ENCODE measurements at places on chromosomes 1 and 21.

- DNase-seq = no peak
Observed at GRCh38 chr1:70495370-70495769, 84.3 kb downstream of the CTH start.

GRCh38 chr1:186740324-186740723, 60.1 kb upstream of the PTGS2 start:
- DNase-seq = no peak

GRCh38 chr1:165426745-165427144, 18.2 kb downstream of the RXRG start:
- no peak for DNase-seq

DNA sequence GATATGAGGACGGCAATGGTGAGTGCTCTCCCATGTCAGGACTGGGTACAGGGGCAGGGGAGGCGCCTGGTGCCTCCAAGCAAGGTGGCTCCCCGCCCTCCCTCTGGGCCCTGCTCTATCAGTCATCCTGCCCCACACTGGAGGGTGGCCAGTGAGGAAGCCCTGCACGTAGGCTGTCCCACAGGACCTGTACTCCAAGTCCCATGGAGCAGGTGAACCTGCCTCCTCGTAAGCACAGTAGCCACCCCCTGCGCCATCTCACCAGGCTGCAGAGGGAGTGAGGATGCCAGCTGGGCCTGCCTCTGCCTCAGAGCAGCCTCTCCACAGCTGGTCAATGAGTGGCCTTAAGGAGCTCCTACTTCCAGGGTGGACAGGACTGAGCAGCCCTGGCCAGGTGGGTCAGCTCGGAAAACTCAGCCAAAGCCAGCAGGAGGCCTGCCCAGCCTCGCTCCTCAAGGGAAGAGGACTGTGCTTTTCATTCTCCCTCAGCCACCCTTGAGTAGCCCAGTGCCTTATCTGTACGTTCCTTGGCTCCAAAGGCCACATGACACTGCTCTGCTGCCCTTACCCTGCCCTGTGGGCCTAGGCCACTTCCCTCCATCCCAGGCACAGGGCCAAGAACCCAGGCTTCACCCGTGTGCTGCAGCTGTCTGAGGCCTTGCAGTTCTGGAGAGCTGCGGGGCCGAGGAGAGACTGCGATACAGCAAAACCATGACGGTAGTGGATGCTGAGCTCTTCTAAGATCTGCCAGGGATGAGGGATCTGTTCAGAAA, 39.6 kb downstream of the SLC45A1 start:
- no peak for DNase-seq

- no peak for DNase-seq
Observed at GRCh38 chr21:36966066-36966820, at the start of gene HLCS. Gene HLCS (minus strand): TSS chr21:36966669. CDS start chr21:36966638, 31 bp downstream.

- DNase-seq = no peak
Observed at GRCh38 chr21:10627316-10627863, 106.0 kb downstream of the TPTE start.

- no peak for DNase-seq
Observed at GRCh38 chr1:245409341-245410195, 254.8 kb downstream of the KIF26B start.

GRCh38 chr1:181793831-181794230, 267.7 kb downstream of the ZNF648 start:
- no peak for DNase-seq

DNA sequence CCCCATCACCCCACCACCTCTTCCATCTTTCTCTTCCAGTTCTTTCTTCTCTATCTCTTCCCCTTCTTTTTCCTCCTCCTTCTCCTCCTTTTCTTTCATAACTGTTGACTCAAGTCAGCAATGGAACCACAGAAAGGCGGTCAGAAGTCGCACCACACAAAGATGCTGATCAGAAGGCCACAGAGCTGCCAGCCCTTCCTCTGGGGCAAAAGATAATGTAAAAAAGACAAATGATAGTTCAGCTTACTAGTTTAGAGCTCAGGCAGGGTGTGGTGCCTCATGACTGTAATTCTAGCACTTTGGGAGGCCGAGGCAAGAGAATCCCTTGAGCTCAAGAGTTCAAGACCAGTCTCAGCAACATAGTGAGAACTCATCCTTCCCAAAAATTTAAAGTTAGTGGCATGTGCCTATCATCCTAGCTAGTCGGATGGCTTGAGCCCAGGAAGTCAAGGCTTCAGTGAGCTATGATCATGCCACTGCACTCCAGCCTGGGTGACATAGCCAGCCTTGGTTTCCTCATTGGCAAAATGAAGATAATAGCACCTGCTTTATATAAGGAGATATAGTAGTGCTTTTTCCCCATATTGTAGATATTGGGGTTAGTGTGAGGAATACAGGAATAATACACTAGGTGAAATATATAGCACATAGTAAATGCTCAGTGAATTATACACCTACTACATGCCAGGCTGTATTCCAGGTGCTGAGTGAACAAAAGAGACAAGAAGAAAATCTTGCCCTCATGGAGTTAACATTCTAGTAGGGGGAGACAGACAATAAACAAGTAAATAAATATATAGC, 12.5 kb upstream of the IGSF3 start:
- no peak for DNase-seq

GRCh38 chr1:244075247-244075722, 24.2 kb downstream of the ZBTB18 start:
- DNase-seq = no peak

GRCh38 chr1:62612770-62613169, 15.4 kb downstream of the ANGPTL3 start:
- DNase-seq = no peak

GRCh38 chr1:22763487-22764200, 53.0 kb downstream of the EPHB2 start:
- no peak for DNase-seq

DNA sequence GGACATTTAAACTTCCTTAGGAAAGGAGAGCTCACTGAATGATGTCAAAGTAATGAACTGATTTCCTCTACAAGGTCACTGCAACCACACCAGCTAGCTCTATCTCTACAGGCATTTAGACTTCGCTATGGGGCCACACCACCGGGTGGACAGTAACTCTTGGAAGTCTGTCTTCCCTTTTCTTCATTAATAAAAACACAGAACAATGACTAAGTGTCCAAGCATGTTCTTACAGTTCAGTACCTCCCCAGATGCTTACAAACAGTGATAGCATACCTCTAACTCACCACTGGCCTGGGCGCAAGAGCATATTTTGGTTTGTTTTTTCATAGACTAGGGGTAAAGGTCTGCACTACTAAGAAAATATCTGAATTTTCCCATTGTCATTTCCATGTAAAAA, 54.6 kb downstream of the SIM2 start:
- no peak for DNase-seq

- DNase-seq = no peak
Observed at GRCh38 chr1:22344329-22344630, 107.4 kb upstream of the ZBTB40 start.

- no peak for DNase-seq
Observed at GRCh38 chr1:178004926-178005391, 35.1 kb upstream of the SEC16B start.

DNA sequence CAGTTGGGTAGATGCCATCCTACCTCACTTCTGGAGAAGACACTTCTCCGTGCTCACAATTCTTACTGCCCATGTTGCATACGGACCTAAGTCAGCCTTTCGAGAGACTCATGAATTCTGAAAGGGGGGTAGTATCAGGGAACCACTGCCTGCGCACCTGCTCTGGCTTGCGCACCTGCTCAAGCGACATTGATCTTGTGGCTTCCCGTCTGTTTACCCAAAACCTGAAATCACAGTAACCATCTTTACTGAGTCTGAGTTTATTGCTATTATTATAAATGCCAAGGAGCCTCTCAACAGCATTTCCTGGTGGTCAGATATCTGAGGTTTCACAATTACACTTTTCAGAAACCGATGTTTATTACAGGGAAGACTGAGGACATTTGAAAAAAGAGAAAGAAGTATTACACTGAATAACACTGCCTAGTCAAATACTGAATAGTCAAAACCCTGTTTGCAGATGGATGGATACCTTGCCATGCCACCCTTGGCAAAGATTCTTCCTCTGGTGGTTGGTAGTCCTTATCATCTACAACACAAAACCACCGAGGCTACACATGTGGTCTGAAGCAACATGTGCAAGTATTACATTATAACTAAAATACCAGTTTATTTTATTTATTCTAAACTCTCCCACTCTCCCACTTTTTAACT, 208.7 kb downstream of the SIPA1L2 start:
- DNase-seq = no peak

GRCh38 chr1:172466795-172467407, 23.0 kb upstream of the PIGC start:
- DNase-seq = no peak

GRCh38 chr1:240415532-240415931, 196.4 kb downstream of the GREM2 start:
- DNase-seq = no peak

DNA sequence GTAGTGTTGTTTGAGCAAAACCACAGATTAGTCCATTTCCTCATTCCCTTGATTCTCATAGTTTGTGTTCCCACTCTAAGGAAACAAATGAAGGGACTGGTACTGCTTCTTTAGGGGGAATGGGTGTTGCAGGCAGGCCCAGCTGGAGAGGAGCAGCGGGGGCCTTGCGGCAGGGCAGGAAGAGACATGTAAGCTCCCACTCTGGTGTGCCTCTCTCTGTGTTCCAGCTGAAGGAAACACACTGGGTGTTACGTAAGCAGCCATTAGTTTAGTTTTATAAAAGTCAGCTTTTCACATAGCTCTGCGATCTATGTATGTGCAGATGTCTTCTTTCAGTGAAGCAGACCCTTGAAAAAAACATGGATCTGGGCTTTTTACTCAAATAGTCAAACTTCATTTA, 99.5 kb downstream of the CACHD1 start:
- no peak for DNase-seq

DNA sequence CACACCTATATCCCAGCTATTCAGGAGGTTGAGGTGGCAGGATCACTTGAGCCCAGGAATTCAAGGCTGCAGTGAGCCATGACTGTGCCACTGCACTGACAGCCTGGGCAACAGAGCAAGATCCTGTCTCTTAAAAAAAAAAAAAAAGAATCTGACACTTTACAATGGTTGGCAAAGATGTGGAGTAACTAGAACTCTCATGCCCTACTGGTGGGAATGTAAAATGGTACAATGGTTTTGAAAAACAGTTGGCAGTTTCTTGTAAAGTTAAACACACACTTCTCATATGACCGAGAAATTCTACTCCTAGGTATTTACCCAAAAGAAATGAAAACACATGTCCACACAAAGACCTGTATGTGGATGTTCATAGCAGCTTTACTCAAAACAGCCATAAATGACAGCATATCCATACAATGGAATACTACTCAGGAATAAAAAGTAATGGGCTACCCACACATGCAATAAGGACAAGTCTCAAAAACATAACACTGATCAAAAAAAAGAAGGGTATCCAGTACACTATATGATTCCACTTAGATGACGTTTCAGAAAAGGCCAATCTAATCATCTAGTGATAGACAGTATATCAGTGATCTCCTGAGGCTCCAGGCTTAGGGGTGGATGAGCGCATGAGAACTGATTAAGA, 58.1 kb downstream of the HLCS start:
- DNase-seq = no peak

- no peak for DNase-seq
Observed at GRCh38 chr1:9039761-9040658, 13.8 kb upstream of the SLC2A7 start.

DNA sequence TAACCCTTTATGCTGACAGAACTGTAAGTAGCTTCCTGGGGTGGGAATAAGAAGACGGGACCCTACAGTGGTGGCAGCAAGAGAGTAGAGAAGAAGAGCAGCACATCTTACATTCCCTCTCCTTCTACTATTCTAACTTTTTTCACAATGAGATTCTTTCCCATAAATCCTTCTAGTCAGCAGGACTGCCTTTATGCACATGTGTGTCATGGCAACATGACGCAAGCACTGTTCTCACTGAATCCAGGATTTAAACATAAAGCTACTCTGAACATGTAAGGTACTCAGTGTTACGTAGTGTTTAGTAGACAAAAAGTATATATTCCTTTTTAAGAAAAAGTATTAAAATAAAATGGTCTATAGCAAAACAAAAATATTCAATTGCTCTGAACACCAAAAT, 309.7 kb upstream of the LYPLAL1 start:
- DNase-seq = no peak

All from epithelial cell of prostate (primary cell).